ENCODE measurements at places on chromosomes 3 and 15.

- no peak for DNase-seq
These were observed 620.7 kb upstream of the ZNF385D start for GRCh38 chr3:22371607-22372291.

- DNase-seq: no peak
These were observed 39.0 kb downstream of the SHC4 start for GRCh38 chr15:48924528-48925393.

DNA sequence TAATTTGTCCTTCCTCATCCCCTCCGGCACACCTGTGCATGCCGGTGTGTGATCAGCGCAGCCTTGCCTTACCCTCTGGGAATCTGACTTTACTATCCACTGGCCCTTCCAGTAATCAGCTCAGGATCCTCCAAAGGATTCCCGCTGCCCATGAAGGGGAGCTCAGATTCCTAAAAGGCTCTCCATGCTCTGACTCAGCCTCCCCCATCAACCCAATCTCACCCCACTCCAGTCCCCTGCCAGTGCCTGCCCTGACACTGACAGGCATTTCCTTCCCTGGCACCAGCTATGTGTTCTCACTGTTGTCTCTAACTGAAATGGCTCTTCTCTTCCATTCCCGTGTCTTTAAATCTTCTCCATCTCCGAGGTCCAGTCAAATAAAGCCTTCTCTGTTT is 7.3 kb upstream of the BCL2A1 start:
- no peak for DNase-seq

GRCh38 chr15:76236350-76236749 is 74.9 kb downstream of the ETFA start:
- no peak for DNase-seq

DNA sequence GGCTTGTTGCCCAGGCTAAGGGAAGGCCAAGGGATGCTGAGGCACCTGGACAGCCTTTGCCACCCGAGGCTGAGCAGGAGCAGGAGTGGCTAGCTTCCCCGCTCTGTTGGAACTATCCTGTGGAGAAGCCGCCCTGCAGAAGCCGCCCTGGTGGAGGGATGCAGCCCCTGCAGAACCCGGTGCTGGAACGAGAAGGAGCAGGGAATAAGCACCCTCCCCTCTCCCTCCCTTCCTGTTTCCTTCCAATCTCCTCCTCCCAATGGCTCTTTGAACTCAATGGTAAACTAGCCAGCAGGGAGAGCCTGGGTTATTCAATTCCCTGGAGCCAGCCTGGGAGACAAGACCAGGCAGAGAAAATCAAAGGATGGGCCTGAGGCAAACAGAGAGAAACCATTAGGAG is 11.8 kb upstream of the HRG start:
- no peak for DNase-seq

DNA sequence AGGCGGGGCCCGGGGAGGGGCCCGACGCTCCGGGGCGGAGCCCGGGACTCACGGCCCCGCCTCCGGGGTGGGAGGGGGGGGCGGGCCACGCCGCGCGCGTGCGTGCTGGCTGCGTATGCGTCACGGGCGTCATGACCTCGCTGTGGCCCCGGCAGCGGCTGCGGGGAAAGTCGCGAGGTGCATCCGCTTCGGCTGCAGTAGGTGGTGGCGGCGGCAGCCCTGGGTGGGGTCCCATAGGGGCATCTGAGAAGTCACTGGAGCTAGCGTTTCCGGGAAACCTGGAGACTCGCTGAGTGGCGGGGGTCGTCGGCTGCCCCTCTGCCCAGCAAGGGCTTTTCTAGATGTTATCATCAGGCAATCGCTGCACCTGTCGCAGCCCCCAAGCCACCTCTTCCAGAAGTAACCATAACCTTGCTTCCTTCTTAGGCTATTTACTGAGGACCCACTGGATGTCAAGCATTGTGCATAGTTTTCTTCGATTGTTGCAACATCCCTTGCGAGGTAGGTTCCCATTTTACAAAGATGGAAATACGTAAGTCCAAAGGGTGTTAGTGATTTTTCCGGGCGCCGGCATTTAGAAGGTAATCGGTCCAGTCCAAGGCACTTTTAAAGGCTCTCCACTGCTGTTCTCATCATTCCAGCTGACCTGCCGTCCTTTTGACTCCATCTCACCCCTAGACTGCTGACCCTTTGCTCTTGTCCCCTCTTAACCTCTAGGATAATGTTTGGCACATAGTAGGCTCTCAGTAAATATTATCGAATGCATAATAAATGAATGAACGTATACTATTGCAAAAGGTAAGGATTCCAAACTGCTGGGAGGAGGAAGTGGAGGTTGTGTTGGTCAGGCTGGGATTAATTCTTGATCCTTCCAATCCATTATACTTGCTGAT is at the start of gene GDPGP1:
Gene GDPGP1 (plus strand): TSS at position 114 of the 893 bp plus-strand sequence. CDS start 6,700 bp downstream, outside the sequence.
- no peak for DNase-seq

DNA sequence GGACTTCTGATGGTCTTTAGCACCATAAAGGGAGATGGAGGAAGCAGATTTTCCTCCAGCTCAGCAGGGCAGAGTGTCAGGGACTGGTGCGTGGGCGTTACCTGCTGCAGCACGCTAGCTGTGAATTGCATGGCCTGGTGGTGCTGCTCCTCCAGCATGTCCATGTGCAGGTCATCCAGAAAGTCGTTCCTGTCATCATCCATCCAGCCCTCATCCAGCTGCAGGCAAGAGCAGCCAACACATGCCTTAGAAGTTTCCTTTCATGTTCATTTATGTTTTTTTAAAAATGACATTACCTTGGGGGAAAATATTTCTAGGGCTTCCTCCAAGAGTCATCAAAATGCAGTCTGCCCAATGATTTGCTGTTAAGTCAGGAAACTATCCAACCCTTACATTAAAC is 239.2 kb downstream of the PDZRN3 start:
- DNase-seq: no peak

GRCh38 chr3:67292356-67293121 is 294.4 kb downstream of the KBTBD8 start:
- no peak for DNase-seq

- no peak for DNase-seq
These were observed 393.1 kb upstream of the ATP11B start for GRCh38 chr3:182399978-182400737.
